Astrocyte of the cerebellum (primary cell): ENCODE measurements at places on chromosomes 16 and 17.

DNA sequence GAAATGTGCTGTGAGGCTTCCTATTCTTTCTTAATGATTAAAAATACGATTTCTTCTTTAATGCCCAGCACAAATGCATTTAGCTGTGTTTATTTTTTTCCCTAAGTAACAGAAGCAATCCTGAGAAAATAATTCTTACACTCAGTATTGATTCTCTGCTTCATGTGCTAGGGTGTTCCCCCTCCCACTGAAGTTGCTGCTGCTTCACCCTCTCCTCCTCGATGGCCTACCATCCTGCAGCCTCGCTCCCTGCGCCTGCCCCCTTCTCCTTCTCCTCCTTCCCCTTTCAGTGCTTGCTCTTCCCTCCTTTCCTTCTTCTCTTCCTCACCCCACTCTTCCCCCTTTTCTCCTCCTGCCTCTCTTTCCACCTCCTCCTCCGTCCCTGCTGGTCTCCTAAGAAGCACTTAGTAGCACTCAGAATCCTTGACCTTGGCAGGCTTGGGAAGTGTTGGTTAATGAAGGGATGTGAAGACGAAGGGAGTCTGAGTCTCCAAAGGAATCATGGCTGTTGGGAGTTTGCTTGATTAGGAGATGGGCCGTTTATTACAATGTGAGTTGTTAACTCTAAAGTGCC lies 119.7 kb downstream of the RPTOR start:
- DNase-seq, result no peak

DNA sequence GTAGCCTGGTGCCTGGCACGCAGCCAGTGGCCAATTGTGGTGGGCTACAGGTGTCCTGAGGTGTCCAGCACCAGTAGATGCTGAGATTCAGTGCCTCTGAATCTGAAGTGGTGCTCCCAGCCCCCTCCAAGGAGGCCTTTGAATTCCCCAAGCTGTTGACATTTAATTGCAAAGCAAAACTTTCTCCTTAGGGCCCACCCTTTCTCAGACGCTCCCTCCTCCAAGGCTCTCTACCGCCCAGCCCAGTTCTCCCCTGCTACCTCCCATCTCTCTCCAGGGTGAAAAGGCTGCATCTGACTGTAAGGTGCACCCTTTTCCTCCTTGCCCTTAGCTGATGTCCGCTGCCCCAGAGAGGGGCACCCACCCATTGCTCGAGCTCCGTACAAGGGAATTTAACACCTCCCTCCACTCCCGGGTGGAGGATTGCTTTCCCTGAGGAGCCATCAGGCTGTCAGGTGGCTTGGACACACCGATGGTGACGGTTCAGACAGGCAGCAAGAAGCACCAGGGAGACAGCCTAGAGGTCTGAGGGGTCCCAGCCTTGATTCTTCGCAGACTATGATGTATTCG lies 1.7 kb downstream of the BEAN1 start:
- no peak for DNase-seq

DNA sequence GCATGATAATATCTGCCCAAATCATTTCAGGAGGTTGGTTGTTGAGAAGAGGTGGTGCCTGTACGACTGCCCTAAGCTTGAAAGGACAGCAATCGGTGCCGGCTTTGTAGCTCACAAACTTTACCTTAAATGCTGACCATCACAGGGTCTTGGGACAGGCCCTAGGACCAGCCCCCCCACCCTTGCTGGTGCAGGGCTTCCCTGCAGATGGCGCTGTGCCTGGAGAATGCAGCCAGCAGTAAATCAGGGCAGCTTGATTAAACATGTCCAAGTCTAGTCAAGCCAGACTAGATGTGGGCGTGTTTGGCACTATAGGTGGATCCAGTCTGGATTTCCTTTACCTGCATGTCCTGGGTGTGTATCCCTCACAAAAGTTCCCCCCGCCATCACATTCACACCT lies 135.5 kb upstream of the CRHR1 start:
- no peak for DNase-seq

DNA sequence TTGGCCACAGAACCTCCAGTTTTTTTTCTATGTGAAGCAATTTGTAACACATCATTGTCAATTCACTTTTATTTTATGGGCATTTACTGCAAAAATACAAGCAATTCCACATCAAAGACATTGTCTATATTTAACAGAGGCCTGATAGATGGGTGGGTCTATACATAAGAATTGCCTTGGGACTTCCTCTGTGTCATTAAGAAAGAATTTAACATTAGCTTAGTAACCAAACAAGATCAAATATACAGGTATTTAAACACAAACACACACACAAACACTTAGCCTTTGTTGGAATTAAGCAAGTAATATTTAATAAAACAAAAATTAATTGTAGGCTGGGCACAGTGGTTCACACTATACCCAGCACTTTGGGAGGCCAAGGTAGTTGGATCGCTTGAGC lies 4.3 kb upstream of the PITPNC1 start:
- DNase-seq, result no peak

DNA sequence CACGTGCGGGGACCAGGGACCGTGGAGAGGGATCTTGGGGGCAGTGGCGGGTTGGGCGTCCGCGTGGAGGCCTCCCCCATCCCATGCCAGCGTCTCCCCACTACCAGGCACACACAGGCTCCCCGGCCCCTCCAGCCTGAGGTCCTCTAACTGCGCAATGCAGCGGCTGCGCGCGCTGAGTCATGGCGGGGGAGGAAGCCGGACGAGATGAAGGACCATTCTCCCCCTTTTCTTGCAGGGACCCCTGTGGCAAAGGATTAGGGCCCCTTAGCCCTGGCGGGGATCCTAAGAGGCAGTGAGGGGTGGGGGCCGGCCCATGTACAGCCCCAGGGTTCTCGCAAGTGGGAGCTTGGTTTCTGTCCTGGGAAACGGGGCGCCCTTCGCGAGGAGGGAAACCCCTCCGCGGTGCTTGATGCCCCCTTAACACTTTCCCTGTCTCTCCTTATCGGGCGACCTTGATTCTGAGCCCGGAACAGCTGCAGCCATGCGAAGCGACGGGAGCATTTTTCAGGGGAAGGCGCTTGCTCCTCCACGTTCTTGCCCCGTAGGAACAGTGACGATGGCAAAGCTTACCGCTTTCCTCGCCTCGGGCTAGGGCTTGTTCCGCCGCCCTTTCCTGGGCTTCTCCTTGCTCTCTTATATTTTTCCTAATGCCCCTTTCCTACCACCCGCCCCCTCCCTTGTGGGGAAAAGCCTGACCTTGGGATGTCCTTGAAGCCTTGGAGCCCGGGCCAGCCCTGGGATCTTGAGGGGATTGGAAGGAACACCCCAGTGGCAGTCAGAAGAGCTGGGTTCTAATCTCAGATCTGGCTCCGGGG lies 592 bp downstream of the ALDOA start:
- DNase-seq, result no peak

DNA sequence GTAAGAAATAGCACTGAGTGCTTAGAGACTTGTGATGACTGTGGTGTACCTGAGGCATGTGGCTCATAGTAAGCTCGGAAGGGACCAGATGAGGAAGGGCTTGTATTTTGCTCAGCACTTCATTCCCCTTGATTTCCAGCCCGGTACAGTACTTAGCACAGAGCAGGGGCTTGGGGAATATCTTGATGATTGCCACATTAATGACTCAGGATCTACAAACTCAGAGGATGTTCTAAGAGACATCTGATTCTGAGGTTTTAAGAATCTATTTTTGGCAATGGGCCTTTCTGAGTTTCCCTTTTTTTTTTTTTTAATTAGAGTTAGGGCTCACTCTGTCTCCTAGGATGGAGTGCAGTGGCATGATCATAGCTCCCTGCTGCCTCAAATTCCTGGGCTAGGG lies 9.1 kb downstream of the ASPHD1 start:
- DNase-seq, result no peak

DNA sequence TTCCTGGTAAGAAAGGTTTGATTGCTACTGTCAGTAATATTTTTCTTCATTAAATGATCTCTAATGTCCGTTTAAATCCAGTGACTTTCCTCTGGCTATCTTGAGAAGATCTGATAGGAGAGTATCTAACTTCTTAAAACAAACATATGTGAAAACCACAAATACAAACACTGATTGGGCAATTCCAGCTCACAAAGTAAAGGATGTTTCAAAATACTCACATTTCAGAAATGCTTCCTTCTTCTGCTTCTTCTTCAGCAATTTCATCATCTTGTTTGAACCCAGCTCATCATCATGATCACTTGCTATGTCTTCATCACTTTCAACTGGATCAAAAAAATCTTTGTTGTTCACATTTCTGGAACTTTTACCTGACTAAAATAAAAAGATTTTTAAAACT lies 64.3 kb upstream of the RBL2 start:
- DNase-seq, result no peak

DNA sequence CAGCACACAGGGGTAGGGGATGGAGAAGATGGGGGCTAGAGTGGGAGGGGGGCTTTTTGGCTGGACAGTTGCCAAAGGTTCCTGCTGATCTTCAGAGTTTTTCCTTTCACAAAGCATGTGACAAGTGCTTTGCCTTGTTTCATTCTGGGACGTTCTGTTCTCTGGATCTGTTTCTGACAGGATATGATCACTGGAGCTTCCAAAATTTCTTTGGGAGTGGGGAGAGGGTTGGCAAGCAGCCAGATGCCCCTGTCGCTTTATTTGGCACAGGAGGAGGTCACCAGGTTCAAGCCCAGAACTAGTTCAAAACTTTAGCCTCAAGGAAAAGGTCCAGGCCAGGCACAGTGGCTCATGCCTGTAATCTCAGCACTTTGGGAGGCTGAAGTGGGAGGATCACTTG lies 68.5 kb upstream of the TBX2 start:
- no peak for DNase-seq

DNA sequence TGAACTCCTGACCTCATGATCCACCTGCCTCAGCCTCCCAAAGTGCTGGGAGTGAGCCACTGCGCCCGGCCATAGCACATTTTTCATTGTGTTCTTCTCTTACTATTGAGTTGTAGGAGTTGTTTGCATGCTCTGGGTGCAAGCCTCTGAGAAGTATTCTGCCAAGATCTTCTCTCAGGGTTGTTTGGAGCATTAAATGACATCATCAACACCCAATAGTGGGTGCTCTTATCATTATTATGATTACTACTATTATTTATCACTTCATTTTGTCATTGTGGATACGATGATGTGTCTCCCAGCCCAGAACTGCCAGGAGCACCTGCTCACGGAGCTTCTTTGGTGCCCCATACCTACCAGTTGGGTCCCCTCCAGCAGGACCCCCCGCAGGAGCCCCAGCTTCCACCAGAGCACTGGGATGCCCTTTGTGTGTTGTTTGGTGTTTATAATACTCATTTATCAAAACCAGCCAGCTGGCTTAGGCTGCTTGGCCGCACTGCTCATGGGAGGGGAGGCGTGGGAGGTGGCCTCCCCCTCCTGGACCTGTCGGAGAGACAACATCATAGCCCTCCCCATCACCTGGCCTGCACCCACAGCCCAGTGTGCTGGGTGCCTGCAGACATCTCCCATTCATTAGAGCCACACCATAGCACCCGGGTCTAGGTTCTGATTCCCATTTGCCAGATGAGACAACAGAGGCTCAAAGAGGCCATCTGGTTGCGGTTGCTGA lies 12.9 kb upstream of the MAP2K3 start:
- no peak for DNase-seq

DNA sequence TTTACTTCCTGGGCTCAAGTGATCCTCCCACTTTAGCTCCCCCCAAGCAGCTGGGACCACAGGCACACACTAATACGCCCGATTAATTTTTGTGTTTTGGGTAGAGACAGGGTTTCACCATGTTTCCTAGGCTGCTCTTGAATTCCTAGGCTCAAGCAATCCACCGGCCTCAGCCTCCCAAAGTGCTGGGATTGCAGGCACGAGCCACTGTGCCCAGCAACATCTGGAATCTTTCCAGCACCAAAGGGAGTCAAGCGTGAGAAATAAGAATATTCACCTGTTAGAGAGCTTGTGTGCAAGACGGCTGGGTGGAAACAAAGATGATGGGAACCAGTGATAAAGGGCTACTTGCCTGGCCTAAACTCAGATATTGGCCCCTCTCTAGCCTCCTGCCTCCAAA lies 14.2 kb upstream of the ALOX12B start:
- no peak for DNase-seq

DNA sequence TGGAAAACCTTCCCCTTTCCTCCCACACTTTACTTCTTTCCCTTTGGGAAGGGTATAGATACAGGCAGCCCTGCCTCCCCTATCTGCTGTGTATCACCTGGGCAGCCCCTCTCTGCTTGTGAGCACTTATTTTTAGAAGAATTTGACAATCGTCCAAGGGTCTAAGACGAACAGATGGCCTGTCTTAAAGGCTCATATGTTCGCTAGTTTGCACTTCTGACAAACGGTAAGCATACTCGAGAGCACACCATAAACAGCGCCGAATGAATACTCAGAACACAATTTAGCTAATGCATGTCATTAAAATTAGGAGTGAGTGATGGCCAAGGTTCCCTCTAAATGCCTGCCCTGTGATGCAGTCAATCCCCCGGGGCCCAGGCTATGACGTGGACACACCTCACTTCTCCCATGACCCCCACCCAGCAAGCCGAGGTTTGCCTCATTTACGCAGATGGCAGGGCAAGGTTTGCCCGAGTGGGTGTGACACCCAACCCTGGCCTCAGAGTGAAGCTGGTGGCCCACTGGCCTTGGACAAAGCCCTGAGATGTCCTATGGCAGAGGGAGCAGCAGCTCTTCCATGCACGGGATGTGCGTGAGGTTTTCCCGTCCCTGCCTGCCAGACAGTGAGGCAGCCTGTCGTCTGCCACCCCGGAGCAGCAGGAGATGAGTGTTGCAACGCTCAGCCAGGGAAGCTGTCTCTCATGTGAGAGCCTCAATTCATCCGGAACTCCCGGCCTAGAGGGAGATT lies 125.2 kb downstream of the C16orf78 start:
- no peak for DNase-seq

- no peak for DNase-seq
These were observed 59.2 kb downstream of the MRM3 start for GRCh38 chr17:841313-841712.

DNA sequence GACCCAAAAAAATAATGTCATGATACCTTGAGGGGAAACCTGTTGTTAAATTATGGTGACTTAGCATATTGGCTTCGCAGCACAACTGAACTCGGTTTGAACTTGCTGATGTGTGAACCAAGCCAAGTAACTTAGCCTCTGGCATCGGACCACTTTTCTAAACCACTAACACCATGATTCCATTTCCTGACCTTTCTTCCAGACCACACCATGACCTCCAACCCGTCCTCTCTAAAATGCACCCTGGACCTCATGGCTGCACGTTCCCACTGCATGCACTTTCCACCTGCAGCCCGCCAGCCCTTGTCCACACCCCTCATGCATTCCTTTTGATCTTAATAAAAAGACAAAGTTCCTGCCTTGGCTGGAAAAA lies 29.3 kb downstream of the DYNLRB2 start:
- peak; percentile 89 for DNase-seq

DNA sequence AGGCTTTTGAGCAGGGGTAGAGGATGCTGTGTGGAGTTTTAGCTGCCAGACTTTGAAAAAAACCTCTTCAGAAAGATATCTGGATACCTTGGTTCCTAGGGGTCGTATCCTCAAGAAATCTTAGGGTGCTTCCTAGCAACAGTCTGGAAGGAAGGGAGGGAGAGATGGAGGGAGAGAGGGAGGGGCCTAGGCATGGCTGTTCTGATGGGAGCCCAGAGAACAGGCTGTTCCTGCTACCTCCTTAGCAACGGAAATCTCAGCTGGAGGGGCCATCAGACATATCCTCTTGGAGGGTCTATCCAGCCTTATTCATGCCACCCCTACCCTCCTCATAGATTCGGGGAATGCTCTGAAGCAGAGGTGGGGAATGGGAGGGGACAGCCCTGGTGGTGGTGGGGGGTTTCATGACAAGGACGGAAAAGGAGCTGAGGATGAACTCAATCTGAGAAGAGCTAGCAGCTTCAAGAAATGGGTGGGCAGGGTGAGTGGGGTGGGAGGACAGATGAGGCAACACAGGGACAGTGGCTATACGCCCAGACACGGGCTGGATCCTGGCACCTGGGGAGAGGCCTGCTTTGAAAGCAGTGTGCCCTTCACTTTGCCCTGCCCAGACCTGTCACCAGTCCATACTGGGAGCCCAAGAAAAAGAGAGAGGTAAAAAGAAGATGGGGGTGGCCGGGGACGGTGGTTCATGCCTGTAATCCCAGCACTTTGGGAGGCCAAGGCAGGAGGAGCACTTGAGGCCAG lies 2.9 kb upstream of the THRA start:
- DNase-seq, result no peak
